ENCODE measurements at places on chromosomes 1 and 21.

- no peak for DNase-seq
Observed at GRCh38 chr21:38819051-38819718, 13.5 kb downstream of the ETS2 start.

DNA sequence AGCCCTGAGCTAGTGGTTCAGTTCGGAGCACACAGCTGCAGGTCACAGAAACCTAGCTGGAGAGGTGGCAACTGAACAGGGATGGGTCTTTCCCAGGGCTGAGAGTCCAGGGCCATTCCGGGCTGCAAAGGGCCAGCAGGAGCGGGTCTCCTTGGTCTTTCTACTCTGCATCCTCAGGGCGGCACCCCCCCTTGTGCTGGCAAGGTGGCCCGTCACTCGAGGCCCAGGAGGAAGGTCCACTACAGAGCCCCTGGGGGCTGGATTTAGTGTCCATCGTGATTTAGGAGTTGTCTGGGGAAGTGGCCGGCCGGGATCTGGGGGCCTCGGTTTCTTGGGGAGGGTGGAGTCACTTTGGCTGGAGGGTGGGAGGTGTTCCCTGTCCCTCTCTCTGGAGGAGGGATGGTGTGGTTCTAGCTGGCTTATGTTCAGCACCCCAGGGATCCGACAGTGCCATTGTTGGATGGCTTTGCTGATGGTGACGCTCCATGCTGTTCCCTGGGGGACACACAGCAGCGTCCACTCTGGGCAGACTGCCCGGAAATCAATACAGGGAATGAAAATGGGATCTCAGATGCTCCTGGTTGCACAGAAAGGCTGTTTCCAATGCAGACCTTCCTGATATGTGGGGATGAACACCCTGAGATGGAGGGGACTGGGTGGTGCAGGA, 64.4 kb downstream of the UMODL1 start:
- DNase-seq, result no peak

DNA sequence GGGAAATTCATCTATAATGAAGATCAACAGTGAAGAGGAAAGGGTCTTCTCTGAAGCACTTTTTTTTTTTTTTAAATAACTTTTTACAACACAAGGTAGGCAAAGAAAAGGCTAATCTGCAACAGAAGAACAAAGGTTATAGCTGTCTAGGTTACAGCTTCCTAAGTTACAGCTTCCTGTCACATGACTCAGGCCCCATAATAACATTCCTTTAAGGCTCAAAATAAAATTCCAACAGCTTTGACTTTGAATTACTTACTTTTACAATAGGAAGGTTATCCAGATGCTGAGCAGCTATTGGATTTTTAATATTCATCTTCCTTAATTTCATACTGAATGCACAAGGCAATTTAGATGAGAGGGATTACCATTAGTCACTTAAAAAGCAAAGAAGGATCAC, 40.4 kb upstream of the TMEM61 start:
- no peak for DNase-seq

DNA sequence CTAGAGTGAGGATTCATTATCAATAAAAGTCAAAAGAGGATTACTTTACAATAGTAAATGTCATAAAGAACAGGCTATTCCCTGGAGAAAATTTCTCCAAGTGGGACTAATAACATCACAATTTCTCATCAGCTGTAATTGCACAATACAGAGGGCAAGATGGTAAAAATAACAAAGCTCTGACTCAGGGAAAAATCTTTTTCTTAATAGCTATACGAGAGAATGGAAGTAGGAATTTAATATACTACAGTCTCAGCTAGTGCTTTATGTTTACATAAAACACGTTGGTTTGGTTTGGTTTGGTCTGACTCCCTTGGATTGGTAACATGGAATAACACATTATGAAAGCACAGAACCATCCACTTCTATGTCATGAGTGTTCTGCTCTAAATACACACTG, 397.6 kb downstream of the LRRIQ3 start:
- peak; percentile 65 for DNase-seq

DNA sequence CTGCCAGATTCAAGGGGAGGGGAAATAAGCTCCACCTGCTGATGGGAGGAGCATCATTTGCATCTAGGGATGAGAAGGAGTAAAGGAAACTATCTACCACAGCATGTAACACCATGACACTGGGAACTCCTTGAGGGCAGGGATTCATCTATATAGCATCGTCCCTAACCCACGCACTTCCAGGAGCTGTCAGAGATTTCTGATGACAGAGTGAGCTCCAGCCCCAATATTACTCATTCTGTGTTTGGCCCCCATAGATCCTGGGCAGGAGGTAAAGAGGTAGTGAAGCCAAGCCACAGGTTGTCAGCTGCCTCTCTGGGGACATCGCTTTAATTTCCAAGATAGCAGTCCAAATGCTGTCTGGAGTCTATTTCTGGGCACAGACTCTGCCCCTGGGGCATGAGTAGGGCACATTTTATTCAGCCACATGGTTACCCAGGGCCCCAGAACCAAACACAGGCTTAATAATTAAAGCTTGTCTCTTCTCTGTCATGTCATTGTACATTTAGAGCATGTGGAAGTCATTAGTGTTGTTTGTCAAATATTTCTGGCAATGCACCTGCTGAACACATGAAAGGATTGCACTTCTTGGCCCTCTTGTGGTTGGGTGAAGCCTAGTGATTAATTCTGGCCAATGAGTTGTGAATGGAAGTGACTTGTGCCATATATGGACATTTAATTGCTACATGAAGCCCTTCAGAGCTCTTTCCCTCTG, 105.9 kb upstream of the POU3F1 start:
- DNase-seq, result no peak

DNA sequence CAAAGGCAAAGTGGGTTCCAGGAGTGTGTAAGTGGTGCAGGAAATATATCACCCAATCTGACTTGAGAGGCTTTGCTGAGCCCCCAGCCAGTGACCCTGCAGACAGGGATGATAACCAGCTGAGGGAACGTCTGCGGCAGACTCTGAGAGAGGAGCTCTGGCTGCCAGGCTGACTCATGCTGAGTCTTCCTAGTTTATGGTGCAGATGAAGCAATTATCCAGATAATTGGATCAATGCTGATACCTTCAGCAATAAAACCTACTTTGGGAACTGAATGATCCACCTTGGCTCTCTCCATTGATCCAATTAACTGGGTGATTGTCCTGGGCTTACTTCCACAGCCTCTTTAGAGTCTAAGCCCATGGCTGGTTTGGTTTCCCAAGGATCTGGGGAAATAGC, 7.3 kb downstream of the C8B start:
- DNase-seq, result peak; percentile 37

DNA sequence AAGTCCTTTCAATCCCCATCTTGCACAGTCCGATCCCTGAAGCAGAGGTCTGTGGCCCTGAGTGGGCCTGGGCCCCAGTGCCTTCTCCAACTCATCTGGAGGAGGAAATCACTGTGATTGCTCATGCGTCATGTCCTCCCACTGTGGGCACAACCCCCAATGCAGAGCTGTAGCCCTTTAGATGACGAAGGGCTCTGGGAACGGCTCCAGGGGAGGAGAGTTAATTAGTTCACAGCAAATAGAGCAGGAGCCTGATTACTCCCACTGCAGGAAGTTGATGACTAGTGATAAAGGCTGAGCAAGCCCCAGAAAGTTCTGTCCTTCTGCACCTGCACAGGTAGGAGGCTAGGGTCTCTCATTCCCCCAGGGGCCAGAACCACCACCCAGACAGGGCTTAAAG, 111.5 kb downstream of the CCDC185 start:
- DNase-seq, result peak; percentile 73

GRCh38 chr1:15326691-15327588, 79.9 kb downstream of the FHAD1 start:
- peak; percentile 90 for DNase-seq

- DNase-seq, result no peak
Observed at GRCh38 chr1:167737169-167737568, 15.4 kb downstream of the MPZL1 start.

DNA sequence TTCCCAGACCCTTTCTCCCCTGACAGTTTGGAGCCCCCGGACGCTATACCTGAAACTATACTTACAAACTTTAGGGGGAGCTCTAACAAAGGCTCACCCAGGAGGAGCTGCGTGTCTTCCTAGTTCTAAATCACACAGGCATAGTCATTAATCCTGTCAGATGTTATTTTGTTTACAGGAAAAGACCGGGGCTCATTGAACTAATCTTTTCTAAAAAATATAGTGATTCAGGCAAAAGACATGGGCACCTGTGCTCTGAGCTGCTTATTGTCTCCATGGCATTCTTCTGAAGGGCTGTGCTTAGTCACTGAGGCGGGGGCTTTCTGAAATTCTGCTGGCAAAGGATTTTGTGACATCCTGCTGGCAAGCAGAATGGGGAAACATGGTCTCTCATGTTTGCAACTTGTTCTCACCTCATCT, 1577.0 kb downstream of the NCAM2 start:
- DNase-seq, result no peak

GRCh38 chr1:27428316-27429028, 36.0 kb downstream of the GPR3 start:
- no peak for DNase-seq

- no peak for DNase-seq
Observed at GRCh38 chr1:234843946-234844345, 234.0 kb upstream of the IRF2BP2 start.

DNA sequence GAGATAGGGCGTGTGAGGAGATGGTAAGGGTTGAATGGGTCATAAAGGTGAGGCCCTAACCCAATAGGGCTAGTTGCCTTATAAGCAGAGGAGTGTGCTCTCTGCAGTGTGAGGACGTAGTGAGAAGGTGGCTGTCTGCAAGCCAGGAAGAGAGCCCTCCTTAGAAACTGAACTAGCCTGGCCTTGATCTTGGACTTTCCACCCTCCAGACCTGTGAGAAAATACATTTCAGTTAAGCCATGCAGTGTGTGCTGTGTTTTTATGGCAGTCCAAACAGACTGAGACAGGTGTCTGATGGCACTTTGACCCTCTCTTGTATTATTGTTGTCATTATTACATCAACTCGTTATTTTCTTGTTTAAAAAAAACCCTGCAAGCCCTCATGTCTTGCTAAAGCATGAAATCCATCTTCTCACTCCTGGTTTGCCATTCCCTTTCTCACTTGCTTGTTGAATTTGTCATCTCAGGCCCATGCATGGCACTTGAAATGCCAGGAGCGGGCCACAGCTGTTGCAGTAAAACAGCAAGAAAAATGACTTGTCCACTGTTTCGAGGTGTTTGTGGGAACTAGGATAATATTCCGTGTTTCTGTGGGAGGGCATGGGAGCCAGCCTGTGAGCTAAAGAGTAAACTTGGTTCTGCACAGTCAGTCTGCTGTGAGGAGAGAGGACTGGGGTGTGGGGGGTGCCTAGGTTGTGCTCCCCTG, 78.6 kb downstream of the STUM start:
- no peak for DNase-seq

All from AG09309 (cell line).